Activated CD4-positive, alpha-beta T cell treated with anti-CD3 and anti-CD28 coated beads, Interleukin-2, amount 50 U/mL, for 48 hours (primary cell): ENCODE measurements at places on chromosomes 13 and 19.

GRCh38 chr13:53343361-53343744 is 314.7 kb downstream of the OLFM4 start:
- DNase-seq = no peak

DNA sequence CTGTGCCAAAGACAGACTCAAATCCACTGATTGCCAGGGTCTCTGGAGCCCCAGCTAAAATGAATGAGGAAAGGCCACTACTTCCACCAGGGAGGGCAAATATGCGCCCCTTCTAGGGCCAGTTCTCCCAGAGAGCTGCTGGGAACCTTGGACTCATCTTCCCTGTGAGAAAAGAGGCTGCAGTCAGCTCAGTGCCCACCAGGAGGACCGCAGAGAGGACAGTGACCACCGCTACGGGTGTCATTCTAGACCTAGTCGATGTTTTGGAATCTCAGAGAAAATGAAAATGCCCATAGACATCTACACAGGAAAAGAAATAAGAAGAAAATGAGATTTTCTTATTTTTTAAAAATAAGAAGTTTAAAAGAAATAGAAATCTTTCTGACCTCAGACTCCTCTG is 235.1 kb downstream of the UQCRFS1 start:
- no peak for DNase-seq

DNA sequence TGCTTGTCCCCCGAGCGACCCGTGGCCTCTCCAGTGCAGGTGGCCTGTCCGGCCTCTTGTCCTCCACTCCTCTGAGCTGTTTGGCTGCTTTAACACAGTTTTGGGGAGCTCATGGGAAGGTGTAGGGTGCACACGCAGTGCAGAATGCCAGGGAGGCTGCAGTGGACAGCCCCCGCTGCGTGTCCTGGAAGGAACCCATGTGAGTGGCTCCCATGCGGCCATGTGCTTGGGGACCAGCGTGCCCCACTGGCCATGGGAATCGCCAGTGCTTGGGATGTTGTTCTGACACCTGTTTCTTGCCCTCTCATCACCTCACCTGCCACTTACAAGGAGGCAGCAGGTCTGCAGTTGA is 22.6 kb upstream of the F7 start:
- no peak for DNase-seq

GRCh38 chr13:31011901-31012654 is 79.6 kb downstream of the TEX26 start:
- no peak for DNase-seq

GRCh38 chr13:53788286-53788685 is 759.7 kb downstream of the OLFM4 start:
- no peak for DNase-seq

DNA sequence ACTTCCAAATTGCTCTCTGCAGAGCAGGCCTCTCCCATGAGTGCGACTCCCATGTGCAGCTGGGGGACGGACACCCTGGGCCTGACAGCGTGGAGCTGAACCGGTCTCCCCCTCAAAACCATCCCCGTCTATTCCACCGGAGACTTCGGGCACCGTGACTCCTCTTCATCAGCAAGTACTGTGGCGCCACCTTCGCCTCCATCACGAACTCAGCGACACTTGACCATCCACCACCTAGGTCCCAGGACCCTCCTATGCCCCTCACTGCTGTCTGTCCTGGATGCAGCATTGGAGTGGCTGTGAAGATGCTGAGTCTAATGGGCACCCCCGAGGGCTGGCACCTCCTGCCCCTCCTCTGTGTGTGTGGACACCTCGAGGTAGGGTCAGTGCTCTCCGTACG is 20.6 kb downstream of the CILP2 start:
- no peak for DNase-seq

- peak; percentile 98 for DNase-seq
Measured at GRCh38 chr19:55674841-55675660, at the start of gene EPN1. Gene EPN1, plus strand, starts transcription at chr19:55675226. Its CDS starts 3,402 bp downstream, at chr19:55678628.

GRCh38 chr19:33465371-33465770 is 56.2 kb downstream of the PEPD start:
- no peak for DNase-seq

DNA sequence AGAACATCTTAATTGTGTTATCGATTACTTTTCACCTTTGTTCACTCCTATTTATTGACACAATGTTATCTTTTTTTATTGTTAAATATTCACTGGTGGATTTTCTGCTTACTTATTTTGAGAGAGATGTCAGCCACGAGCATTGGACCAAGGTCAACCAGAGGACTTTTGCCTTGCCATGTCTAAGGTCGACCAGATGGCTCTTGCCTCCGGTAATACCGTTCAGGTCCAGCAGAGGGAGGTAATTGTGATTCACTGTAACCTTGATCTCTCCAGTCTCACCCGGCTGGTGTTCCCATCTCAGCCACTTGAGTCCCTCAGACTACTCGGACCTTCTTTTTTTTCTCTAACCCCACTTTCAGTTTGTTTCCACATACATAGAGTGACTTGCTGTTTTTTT is 1438.1 kb downstream of the UQCRFS1 start:
- DNase-seq = peak; percentile 47

DNA sequence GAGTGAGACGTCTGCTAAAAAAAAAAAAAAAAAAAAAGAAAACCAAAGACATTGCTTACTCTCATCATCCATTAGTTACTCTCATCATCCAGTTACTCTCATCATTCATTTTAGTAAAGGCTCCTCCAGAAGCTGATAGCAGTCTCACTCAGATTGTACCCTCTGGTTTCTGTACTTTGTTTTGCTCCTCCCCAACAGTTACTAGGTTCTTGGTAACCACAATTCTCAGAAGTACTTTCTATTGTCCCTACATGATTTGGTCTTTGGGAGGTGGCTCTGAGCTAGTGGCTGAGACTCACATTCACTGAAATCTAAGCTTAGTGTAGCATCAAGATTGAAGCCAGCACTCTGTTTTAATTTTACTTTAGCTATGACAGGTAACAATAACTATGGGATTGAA is 14.3 kb downstream of the ERICH4 start:
- DNase-seq = no peak

DNA sequence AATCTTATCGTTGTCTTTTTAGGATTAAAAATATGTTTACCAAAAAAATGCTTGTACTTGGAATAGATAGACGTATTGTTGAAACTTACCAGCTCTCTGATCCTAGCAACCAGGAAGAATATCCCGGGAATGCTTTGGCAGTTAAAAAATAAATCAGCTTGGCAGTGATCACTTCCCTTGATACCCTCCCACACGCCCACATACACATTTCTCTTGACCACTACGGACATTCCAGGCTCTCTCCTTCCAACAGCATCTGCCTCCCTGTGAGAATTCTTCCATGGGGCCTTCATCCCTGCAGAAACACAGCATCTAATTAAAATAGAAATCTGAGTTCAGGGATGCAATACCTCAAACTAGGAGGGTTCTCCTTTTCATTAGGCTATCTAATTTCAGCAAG is 57.9 kb downstream of the THSD1 start:
- DNase-seq = no peak

- DNase-seq = no peak
Measured at GRCh38 chr13:27182054-27182453, 10.4 kb upstream of the USP12 start.

GRCh38 chr13:48603375-48603774 is 50.4 kb upstream of the CYSLTR2 start:
- no peak for DNase-seq

GRCh38 chr13:112782429-112783010 is 92.7 kb downstream of the ATP11A start:
- no peak for DNase-seq

GRCh38 chr19:54937926-54938325 is 9.4 kb downstream of the NLRP7 start:
- DNase-seq = no peak

- no peak for DNase-seq
Measured at GRCh38 chr13:23858546-23858945, 30.7 kb downstream of the MIPEP start.

DNA sequence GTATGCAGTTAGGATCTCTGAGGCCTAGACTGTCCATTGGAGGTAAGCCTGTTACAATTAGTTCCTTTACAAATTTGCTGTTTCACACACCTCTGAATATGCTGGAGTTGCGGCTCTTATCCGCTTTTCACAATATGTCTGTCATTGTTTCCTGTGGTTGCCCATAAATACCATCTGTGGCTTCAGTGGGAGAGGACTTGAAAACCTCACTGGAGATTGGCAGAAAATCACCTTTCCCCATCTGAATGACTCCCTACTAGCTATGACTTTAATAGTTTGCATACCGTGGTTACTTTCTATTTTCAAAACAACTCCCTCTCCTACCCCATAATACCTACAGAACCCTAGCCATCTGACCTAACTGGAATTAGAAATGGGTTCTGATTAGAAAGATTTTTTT is 454.3 kb downstream of the PCDH17 start:
- no peak for DNase-seq

DNA sequence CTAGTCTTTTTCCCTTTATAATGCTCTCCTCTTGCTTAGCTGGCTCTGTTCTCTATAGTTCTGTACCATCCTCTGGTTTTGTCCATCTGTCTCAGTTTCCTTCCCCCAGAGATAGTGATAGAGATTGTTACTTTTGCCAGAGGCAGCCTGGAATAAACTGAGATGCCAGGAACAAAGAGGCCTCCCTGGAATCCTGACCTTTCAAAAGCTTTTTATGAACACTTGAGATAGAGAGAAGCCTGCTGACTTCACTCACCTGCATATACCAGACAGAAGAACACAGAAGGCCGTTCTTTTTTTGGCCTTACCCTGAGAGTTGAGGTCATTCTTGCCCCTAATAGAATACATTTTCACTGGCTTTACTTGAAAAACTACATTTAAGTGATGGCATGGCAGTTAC is 150.2 kb downstream of the LHFPL6 start:
- no peak for DNase-seq

DNA sequence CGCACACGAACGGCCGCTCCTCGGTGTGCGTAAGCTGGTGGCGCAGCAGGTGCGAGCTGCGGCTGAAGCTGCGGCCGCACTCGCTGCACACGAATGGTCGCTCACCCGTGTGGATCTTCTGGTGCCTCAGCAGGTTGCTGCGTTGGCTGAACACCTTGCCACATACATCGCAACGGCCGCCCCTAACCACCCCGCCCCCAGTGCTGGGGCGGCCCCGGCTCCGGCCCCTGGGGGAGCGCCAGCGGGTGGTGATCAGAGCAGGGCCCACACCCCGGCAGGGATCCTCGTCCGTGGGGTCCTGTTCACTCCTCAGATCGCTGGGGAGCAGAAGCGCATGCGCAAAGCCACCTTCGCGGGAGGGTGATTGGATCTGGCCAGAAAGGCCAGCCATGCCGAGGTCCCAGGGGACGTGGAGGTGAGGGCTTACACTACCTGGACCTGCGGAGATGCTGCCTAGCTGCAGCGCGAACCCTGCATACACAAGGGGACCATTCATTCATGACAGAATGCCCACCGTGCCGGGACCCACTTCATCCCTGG is 4.7 kb upstream of the UBE2M start:
- peak; percentile 60 for DNase-seq

GRCh38 chr13:112690283-112690929 is 568 bp downstream of the ATP11A start:
- peak; percentile 31 for DNase-seq
